Tibial nerve (tissue), 4 donors: ENCODE measurements at places on chromosomes 16 and 17. TPM values are rescaled to one million over a fixed set of nuclear protein-coding genes. Genes with fewer than 3 reads are reported as not detected.

NOL3 gene
- 95.4 TPM for total RNA-seq

PRMT7 gene
- 78.1 TPM for total RNA-seq

CCL11 gene
- total RNA-seq, result 3.9 TPM

AHSP gene
- total RNA-seq, result not detected

KCNJ18 gene
- total RNA-seq, result not detected

DNA sequence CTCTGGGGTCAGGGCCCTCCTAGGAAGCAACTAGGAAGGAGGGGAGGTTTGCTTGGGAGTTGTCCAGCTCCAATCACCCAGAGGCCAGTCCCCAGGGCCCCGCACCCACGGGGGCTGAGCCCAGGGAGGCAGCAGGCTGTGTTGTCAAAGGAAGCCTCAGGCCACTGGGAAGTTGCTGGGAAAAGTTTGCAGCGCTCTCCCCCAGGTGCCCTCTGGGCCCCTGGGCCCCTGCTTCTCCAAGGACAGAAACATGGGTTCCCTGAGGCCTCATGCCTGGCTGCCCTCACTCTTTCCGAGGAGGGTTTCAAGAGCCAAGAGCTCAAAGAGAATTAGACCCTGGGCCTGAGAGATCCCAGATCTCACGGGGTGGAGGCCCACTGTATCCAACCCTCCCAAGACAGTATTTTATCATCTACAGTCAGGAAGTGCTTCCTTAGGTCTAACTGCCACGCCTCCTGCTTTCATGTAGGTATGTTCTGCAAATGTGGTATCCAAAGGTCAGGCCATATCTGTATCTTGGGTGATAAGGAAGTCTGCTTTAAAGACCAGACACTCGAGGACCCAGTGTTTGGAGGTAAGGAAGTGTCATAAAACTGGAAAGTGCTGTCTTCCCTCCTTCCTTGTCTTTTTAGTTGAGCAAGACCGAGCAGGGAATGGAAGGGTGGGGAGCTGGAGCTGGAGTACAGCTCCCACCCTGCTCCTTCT is 44.2 kb upstream of the ZNF423 start:
- H3K27me3 ChIP-seq, result no peaks in the 10 kb centered on the region
- H3K4me3 ChIP-seq, result no peak overlapping the region
- no peaks in the 10 kb centered on the region for H3K36me3 ChIP-seq
- no peak overlapping the region for H3K27ac ChIP-seq
- no peaks in the 10 kb centered on the region for H3K4me1 ChIP-seq

GRCh38 chr16:68481636-68482035 is 33.3 kb upstream of the SMPD3 start:
- H3K4me1 ChIP-seq, result peaks cover 3% of the 10 kb centered on the region
- no peak for DNase-seq
- no peak overlapping the region for H3K4me3 ChIP-seq
- H3K36me3 ChIP-seq, result no peaks in the 10 kb centered on the region
- H3K27me3 ChIP-seq, result no peaks in the 10 kb centered on the region
- H3K27ac ChIP-seq, result no peak overlapping the region

DNA sequence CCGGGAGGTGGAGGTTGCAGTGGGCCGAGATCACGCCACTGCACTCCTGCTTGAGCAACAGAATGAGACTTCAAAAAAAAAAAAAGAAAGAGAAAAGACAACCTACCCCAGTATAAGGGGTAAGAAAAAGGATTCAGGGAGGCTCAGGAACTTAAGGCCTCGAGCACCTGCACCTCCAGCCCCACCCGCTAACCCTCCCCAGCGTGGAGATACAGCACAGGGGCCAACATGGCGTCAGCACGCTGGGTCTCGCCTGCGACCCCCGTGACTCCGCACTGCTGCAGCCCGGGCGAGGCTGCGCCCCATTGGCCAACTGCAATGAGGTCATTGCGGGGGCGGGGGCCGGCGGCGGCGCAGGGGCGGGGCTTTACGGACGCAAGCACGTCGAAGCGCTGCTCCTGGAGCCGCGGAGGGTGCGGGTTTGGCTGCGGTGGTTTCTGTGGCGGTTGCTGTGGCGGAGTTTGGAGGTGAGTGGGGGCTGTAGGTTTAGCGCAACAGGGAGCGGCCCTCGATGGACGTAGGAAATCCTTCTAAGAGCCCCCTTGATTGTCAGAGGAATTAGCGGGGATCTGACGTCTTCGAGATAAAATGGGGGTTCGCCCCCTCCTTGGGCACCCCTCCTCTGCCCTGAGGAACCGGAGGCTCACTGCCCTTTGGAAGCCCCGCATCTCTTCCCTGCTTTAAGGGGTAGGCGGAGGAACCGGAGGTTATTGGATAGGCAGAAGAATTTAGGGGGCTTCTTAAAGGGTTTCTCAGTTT is at the start of gene ATP6V0A1:
Gene ATP6V0A1 (plus strand): TSS at position 382 of the 759 bp plus-strand sequence. CDS start 2,017 bp downstream, outside the sequence.
- DNase-seq, result peak; percentile 93
- no peaks in the 10 kb centered on the region for H3K27me3 ChIP-seq
- no peaks in the 10 kb centered on the region for H3K36me3 ChIP-seq
- H3K4me3 ChIP-seq, result peak within 1 kb of the TSS; percentile 80
- peaks cover 23% of the 10 kb centered on the region for H3K4me1 ChIP-seq
- H3K27ac ChIP-seq, result peak within 1 kb of the TSS; percentile 98

DNA sequence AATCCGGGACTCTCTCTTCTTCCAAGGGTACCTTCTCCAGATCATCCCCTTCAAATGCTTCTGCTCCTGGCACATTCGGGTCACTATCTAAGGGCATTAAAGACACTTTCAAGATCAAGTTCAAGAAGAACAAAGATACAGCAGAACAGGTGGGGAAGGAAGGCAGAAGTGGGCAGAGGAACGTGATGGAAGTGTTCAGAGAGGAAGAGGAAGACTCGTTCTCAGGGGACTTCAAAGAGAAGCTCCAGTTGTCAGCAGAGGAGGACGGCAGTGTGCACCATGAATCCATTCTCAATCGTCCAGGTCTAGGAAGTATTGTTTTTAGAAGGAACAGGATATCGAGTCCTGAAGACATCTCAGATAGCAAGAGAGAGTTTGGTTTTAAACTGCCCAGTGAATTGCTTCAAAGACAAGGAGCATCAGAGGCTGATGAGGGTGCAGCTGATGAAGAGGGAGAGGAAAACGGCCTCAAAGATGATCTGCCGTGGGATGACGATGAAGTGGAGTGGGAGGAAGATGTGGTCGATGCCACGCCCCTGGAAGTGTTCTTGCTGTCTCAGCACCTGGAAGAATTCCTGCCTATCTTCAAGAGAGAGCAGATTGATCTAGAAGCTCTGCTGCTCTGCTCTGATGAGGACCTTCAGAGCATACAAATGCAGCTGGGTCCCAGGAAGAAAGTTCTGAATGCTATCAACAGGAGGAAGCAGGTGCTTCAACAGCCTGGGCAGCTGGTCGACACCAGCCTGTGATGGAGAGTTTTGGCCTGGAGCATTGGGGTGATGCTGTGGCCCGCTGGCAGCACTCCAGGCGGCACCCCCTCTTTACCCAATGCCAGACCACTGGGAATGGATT is 16.8 kb downstream of the ANKS4B start:
- H3K4me3 ChIP-seq, result no peak overlapping the region
- DNase-seq, result no peak
- H3K36me3 ChIP-seq, result no peaks in the 10 kb centered on the region
- H3K27ac ChIP-seq, result no peak overlapping the region
- H3K27me3 ChIP-seq, result no peaks in the 10 kb centered on the region
- H3K4me1 ChIP-seq, result no peaks in the 10 kb centered on the region

DNA sequence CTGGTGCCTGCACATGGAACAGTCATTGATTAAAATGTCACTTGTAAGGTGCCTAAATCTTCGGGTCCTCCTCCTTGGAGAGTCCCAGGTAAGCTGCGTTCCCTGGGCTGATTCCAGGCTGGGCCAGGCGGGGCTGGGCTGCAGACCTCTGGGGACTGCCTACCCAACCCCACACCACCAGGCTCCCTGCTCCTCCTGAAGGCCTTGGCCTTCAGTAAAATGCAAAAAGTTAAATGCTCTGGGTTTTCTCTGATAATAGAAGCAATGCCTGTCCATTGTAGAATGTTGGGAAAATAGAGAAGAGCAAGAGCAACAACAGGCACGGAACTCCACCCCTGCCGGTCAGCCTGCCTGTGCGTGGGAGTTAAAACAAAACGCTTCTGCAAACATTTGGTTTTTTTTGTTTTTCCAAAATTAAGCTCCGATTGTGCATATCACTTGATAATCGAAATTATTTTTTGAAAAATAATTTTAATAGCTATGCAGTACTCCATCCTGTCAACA is 363.9 kb downstream of the SEC14L1 start:
- H3K36me3 ChIP-seq, result no peaks in the 10 kb centered on the region
- DNase-seq, result no peak
- no peaks in the 10 kb centered on the region for H3K27me3 ChIP-seq
- no peak overlapping the region for H3K27ac ChIP-seq
- H3K4me1 ChIP-seq, result no peaks in the 10 kb centered on the region

DNA sequence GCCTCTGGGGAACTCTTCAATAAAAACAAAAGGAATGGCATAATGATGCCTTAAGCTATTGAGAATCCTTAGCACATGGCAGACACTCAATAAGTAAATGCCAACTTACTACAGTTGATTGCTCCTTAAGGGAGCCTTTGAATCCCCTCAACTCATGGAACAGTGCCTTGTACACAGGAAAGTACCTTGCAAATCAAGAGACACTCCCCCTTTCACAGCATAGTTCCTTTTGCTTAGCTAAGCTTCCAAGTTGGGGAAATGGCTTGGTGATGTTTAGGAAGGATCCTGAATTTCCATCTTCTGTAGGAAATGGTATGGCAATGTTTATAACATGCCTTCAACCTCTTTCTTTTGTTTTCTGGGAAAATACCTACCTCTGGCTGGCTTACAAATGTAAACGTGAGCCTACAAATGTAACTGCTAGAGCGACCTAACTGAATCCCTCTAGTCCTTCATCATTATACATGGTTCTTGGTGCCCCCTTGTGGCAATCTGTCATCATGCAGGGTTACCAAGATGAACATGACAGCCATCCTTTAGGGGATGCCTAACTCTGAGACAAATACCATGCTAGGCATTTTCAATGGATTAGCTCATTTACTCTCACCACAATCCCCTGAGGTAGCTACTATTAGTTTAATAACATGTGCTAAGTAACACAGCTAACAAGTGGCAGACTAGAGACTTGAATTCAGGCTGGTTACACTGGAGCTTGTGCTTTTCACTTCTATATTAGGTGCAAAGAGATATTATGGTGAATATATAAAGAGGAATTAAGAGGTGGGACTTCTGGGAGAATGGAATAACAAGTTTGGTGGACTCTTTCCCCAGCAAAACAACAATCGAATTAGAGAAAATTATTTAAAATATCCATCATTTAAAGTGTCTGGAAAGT is 65.0 kb downstream of the MMD start:
- peak; percentile 69 for DNase-seq
- H3K4me1 ChIP-seq, result no peaks in the 10 kb centered on the region
- no peak overlapping the region for H3K4me3 ChIP-seq
- H3K27me3 ChIP-seq, result no peaks in the 10 kb centered on the region
- no peaks in the 10 kb centered on the region for H3K36me3 ChIP-seq

GRCh38 chr16:51761001-51761400 is 609.9 kb upstream of the SALL1 start:
- H3K4me1 ChIP-seq, result no peaks in the 10 kb centered on the region
- H3K27ac ChIP-seq, result no peak overlapping the region
- no peak overlapping the region for H3K4me3 ChIP-seq
- no peak for DNase-seq
- no peaks in the 10 kb centered on the region for H3K27me3 ChIP-seq

- H3K4me1 ChIP-seq, result peaks cover 85% of the 10 kb centered on the region
- H3K36me3 ChIP-seq, result no peaks in the 10 kb centered on the region
- H3K27me3 ChIP-seq, result no peaks in the 10 kb centered on the region
- no peak for DNase-seq
- no peak overlapping the region for H3K4me3 ChIP-seq
These were observed 5.7 kb downstream of the ADGRG1 start for GRCh38 chr16:57634171-57634570.

GRCh38 chr17:57294629-57295501 is 38.5 kb downstream of the MSI2 start:
- peaks cover 15% of the 10 kb centered on the region for H3K36me3 ChIP-seq
- H3K27me3 ChIP-seq, result no peaks in the 10 kb centered on the region
- H3K4me1 ChIP-seq, result peaks cover 8% of the 10 kb centered on the region

DNA sequence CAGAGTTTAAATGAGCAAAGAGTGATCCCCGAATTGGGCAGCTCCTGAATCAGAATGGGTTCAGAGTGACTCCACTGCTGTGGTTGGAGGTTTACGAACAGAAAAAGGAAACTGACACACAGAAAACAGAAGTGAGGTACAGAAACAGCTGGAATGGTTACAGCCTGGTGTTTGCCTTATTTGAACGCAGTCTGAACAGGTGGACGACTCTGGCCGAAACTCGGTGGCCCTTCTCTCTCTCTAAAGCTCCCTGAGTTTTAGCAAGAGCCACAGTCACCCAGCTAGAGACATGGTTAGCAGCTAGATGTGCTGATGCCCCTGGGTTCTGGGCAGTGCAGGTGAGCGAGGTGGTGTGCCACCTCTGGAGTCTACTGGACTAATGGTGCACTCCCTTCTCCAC is 54.2 kb upstream of the ATP2A3 start:
- H3K4me3 ChIP-seq, result no peak overlapping the region
- H3K36me3 ChIP-seq, result peaks cover 32% of the 10 kb centered on the region
- H3K27ac ChIP-seq, result no peak overlapping the region
- H3K27me3 ChIP-seq, result no peaks in the 10 kb centered on the region
- no peak for DNase-seq

GRCh38 chr16:86821895-86822294 is 243.5 kb downstream of the FOXL1 start:
- H3K4me3 ChIP-seq, result no peak overlapping the region
- H3K27ac ChIP-seq, result no peak overlapping the region
- H3K4me1 ChIP-seq, result no peaks in the 10 kb centered on the region

DNA sequence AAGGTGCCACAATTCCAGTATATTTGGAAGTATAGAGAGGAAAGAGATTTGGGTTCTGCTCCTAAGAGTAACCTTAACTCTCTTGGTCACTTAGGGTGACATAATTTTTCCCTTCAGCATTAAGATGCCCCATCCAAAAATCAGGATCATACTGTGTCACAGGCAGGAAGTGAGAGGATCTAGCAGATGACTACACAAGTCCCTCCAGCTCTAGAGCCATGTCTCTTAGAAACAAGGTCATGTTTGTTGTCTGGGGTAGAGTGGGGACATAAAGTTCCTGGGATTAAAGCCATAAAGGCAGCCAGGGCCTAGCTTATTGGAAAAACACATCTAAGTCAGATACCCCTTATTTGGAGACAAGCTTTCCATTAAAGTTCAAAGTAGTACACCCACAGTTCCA is 2.7 kb downstream of the CCL8 start:
- H3K27me3 ChIP-seq, result no peaks in the 10 kb centered on the region
- no peak overlapping the region for H3K4me3 ChIP-seq
- no peaks in the 10 kb centered on the region for H3K4me1 ChIP-seq
- no peak overlapping the region for H3K27ac ChIP-seq

GRCh38 chr17:51371732-51372151 is 111.4 kb downstream of the UTP18 start:
- DNase-seq, result no peak
- H3K36me3 ChIP-seq, result no peaks in the 10 kb centered on the region
- no peak overlapping the region for H3K27ac ChIP-seq
- no peak overlapping the region for H3K4me3 ChIP-seq
- H3K4me1 ChIP-seq, result no peaks in the 10 kb centered on the region

- no peaks in the 10 kb centered on the region for H3K4me1 ChIP-seq
- no peaks in the 10 kb centered on the region for H3K36me3 ChIP-seq
- H3K27me3 ChIP-seq, result no peaks in the 10 kb centered on the region
- H3K27ac ChIP-seq, result no peak overlapping the region
These were observed 14.1 kb downstream of the C17orf58 start for GRCh38 chr17:67982034-67982640.

GRCh38 chr17:48643697-48644012 is 17.5 kb upstream of the HOXB9 start:
- H3K36me3 ChIP-seq, result no peaks in the 10 kb centered on the region
- H3K27me3 ChIP-seq, result peaks cover 100% of the 10 kb centered on the region
- no peak overlapping the region for H3K27ac ChIP-seq
- H3K4me1 ChIP-seq, result no peaks in the 10 kb centered on the region
- no peak for DNase-seq
- H3K4me3 ChIP-seq, result no peak overlapping the region
